ENCODE measurements at places on chromosomes 4 and X. TPM values are rescaled to one million over a fixed set of nuclear protein-coding genes. Genes with fewer than 3 reads are reported as not detected.

DNA sequence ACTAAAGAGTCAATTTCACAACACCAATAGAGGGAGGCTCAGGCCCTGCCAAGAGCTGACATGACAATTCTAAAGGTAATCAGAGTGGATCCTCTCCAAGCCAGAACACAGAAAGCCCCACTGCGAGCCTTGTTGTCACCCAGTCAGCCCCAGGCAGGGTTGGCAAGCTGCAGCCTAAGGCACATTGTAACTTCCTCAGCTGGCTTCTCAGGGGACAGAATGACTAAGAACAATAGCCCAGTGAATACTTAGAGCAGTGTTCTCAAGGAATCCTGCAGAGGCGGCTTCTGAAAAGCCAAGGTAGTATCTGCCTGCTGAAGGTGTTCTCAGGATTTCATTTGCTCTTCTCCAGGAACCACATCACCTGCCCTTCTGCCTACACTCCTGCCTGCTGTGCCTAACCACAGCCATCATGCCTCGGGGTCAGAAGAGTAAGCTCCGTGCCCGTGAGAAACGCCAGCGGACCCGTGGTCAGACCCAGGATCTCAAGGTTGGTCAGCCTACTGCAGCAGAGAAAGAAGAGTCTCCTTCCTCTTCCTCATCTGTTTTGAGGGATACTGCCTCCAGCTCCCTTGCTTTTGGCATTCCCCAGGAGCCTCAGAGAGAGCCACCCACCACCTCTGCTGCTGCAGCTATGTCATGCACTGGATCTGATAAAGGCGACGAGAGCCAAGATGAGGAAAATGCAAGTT, at the start of gene MAGEB4:
Gene MAGEB4, plus strand, starts transcription at position 277 of the 692 bp plus-strand sequence. Its CDS starts 136 bp downstream, at position 413.
- no peak for DNase-seq

DNA sequence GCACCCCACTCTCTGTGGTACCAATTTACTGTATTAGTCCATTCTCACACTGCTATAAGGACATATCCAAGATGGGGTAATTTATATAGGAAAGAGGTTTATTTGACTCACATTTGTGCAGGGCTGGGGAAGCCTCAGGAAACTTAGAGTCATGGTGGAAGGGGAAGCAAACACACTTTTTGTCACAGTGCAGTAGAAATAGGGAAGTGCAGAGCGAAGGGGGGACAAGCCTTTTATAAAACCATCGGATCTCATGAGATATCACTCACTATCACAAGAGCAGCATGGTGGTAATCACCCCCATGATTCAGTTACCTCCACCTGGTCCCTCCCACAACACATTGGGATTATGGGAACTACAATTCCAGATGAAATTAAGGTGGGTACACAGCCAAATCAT, 766.9 kb upstream of the PCDH10 start:
- no peak for DNase-seq

- DNase-seq, result no peak
Measured at GRCh38 chrX:95716841-95717240, 967.8 kb upstream of the DIAPH2 start.

DNA sequence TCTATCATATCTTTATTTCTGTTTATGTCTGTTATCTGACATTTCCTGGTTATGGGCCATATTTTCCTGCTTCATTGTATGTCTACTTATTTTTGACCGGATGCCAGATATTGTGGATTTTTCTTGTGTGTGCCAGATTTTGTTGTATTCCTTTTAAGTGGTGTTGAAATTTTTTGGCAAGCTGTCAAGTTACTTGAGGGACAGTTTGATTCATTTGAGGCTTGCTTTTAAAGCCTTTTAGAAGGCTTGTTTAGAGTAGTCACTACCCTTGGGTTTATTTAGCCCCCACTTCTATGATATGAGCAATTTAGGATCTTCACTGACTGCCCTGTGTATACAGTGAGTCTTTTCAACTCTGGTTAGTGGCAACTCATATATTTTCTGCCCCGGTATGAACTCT, 29.2 kb upstream of the NPY2R start:
- no peak for DNase-seq

GPR78 gene
- polyA plus RNA-seq, result 0.42 TPM

ADGRG2 gene
- 7.6 TPM for polyA plus RNA-seq

DNA sequence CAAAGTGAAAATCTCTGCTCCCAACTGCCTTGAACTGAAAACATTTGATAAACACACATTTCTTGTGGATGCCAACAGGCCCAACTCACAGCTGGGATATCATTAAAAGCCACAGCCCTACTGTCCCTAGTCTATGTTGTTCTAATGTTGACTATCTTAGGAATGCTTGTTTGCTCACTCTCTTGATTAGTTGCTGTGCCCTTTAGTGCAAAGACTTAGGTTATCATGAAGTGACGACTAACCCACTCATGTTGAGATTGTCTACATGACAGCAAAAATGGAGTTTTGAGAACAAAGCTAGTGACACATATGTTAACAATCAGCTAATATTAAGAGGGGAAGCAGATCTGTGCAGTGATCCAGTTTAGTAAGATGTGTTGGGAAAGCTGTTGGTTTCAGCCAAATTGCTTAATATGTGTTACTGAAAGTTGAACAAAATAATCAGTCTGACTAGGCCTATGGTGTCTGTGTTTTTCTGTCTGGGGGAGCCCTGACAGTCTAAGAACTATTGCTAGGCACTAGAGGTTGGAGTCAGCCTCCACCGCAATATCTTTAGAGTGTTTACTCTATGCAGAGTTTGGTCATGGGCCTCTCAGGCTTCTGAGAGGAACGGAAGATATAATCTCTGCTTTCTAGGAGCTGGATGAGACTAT, 125.5 kb downstream of the ATG4A start:
- DNase-seq, result no peak

GRCh38 chr4:6516281-6516680, 43.9 kb upstream of the PPP2R2C start:
- no peak for DNase-seq

GRCh38 chrX:30538271-30538670, 39.3 kb downstream of the TASL start:
- DNase-seq, result no peak

- no peak for DNase-seq
Measured at GRCh38 chrX:53114864-53115549, 21.1 kb downstream of the KANTR start.

DNA sequence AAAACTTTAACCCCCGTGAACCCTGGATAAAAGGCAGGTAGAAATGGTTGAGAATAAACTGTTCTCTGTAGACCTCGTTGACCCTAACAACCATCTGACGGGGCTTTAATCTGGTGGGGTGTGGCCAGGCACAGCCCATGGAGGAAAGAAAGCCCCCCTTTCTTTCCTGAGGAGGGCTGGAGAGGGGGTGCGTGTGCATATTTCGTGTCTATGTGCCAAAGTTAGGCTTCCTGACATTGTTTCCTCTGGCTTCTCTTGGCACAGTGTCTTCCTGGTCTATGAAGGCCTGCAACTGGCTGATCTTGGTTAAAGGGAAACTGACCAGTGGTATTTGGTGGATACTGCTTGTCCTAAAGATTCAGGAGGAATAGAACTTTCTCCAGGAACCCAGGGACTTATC, 97.1 kb downstream of the MGST2 start:
- no peak for DNase-seq
